ENCODE measurements at places on chromosomes 3 and 15.

GRCh38 chr3:157865352-157866000 lies 240.7 kb downstream of the SHOX2 start:
- DNase-seq = no peak

DNA sequence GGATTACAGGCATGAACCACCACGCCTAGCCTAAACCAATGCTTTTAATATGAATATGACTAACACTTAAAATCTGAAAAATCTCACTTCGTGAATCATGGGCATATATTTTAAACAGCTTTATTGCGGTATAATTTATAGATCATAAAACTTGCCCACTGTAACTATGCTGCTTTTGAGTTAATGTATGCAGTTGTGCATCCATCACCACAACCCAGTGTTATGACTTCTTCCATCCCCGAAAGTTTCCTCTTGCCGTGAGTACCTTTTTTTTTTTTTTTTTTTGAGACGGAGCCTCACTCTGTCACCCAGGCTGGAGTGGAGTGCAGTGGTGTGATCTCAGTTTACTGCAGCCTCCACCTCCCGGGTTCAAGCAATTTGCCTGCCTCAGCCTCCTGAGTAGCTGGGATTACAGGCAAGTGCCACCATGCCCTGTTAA lies 7.1 kb downstream of the KAT2B start:
- no peak for DNase-seq

- no peak for DNase-seq
Observed at GRCh38 chr3:15462451-15462850, 35.1 kb downstream of the EAF1 start.

- no peak for DNase-seq
Observed at GRCh38 chr15:59300618-59301139, 72.0 kb downstream of the MYO1E start.

GRCh38 chr3:179933080-179933479 lies 103.7 kb downstream of the PEX5L start:
- DNase-seq = no peak

DNA sequence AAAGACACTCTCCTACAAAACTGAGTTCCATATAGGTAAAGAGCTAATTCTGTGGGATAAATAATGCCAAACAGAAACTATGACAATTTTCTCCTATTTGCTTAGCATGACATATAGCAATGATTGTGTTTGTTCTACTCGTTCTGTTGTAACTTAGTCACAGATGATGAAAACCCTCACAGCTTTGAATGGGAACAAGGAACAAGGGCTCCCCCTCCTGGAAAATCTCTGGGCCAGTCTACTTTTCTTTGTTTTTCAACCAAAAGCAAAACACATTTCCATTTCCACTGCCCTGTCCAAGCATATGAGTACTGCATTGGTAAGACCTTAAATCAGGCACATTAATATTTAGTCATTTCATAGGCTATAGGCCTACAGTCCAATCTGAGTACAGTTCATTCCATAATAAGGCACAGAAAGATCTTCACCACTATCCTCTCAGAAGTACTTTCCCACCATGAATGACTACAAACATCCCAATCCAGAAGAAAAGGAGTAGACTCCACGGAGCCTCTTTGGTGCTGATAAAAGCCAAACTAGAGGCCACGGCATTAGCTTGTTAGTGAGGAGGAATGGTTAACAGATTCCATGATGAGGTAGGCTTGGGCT lies 67.1 kb downstream of the ATP8B4 start:
- DNase-seq = peak; percentile 62

Data from renal cortical epithelial cell (primary cell).